Left ventricle myocardium superior (tissue), 1 donor: ENCODE measurements at places on chromosomes 13 and 19.

DNA sequence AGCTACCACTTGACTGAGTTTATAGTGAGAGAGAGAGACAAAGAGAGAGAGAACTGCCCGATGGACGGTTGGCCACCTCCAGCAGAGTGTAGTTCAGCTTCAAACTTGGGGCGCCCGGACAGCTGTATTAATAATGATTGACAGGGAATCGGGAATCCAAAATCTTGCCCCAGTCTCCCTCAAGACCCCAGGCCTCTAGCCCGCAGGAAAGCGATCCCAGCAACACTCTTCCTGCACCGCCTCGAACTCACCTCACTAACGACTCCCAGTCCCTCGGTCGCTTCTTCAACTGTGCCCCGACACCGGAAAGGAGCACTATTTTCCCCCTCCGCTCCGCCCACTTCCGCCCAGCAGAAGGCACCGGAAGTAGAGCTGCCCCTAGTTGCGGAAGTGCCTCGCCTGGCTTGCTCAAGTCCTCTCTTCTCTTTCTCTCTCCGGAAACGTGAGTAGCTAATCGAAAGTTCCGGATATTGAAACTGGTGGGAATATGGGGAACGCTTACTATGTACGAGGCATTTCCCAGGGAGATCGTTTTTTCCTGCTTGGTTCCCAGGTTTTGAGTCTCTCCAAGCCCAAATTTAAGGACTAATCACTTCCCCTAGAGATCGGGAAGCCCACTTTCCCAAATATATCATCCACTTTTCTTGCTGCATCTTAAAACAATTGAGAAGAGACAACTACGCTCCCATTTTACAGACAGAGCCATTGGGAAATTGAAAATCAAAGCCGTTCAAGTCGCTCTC is at the start of gene NOSIP:
TSS of gene NOSIP (minus strand) at position 293 of the 743 bp plus-strand sequence. CDS start 19,865 bp downstream, outside the sequence.
- peak; percentile 95 for DNase-seq

GRCh38 chr13:80151016-80151415 is 189.9 kb downstream of the SPRY2 start:
- no peak for DNase-seq

DNA sequence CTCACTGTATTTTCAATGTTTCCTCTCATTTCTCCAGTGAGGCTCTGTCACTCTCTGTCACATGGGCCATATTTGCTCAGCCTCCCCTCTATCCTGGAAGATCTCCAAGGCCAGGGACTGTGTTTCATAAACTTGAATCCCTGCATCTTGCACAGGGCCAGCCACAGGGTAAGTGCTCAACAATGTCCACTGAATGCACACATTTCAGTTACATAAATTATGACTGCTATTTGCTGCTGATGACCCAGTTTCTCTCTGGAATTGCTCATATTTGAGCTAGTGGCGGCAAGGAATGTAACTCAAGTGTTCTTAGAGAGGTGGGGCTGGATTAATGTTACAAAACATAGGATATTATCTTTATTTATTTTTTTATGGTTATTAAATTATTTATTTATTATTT is 6.1 kb downstream of the CLC start:
- no peak for DNase-seq

DNA sequence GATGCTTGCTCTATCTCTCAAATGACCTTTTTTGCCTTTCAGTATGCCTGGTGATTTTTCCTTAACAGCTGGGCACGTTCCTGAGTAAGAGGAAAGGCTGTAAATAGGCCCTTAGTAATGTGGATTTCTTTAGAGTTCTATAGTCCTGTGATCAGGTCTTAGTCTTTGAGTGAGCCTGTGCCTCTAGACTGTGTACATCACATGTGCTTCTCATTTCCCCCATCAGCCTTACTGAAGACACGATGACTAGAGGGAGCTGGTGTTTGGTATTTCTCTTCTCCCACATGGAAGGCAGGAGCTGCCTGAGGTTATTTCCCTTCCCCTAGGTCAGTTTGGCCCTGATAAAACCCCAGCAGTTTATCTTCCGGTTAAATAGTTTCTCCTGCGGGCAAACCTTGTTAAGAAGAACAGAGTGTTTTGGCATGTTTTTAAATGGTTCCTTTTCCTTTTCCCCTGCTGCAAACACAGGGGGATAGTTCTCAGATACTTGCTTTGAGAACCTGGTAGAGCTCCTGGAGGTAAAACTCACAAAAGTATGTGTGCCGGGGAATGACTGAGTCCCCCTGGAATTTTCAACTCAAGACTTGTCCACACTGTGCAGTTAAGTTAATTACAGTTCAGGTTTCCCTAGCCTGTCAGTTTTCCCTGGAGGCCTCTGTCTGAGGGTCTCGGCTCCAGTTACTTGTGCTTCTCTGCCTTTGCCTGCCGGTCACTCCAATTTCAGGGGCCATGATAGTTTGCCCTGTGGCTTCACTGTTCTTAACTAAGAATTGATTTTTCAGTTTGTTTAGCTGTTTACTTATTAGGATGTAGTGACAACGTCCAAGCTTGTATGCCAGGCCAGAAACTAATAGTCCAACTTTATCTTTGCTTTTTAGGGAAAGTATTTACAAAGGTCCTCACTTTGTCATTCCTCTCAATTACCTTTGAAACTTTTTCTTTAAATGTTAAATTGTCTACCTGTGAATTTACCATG is 94.4 kb downstream of the URI1 start:
- DNase-seq = no peak

- no peak for DNase-seq
Measured at GRCh38 chr19:40632311-40633036, 31.3 kb downstream of the LTBP4 start.

DNA sequence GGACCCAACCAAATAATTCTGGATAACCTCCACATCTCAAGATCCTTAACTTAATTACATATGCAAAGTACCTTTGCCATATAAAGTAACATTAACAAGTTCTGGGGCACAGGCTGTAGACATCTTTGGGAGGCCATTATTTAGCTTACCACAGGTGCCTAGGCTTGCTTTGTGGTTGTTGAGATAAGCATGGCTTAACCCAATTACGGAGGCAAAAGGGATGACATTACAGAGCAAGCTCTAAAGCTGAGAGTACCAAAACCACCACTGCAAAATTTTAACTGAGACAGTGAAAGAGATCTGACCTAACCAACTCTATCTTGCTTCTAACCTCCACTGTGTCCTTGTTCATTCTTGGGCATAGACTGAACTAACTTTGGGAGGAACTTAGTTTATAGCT is 502.9 kb upstream of the ATXN8OS start:
- no peak for DNase-seq

GRCh38 chr13:65841156-65841555 is 1389.0 kb downstream of the PCDH9 start:
- DNase-seq = no peak

GRCh38 chr19:11130824-11131455 is 24.6 kb downstream of the SPC24 start:
- DNase-seq = peak; percentile 89

DNA sequence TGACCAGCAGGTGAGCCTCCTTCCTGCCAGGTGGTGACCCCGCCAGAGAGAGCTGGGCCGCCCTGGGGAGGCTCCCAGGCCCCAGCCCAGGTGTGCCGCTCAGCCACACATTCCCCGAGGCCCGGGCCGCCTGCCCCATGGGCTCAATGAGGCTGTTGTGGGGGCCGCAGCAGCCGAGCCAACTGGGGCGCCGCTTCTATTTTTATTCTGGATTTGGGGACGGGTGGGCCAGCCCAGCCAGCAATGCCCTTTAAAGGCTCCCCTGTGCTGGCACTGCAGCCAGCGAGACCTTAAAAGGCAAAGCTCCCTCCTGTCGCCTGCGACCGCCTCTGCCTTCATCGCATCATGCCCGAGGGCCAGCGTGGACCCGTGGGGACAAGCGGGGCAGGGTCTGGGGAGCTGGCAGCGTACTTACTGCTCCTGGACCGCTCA is 17.7 kb upstream of the CRTC1 start:
- DNase-seq = no peak
